ENCODE measurements at places on chromosomes 6 and 20.
A peak's percentile ranks its signal among the peaks of the same experiment; 100 is the strongest.

- no peak for DNase-seq
Observed at GRCh38 chr6:48511378-48511777, 400.4 kb upstream of the PTCHD4 start.

GRCh38 chr6:62775427-62776022 is 435.7 kb upstream of the FKBP1C start:
- peak; percentile 43 for DNase-seq

- peak; percentile 6 for DNase-seq
Observed at GRCh38 chr6:105317607-105318533, 85.0 kb downstream of the PREP start.

DNA sequence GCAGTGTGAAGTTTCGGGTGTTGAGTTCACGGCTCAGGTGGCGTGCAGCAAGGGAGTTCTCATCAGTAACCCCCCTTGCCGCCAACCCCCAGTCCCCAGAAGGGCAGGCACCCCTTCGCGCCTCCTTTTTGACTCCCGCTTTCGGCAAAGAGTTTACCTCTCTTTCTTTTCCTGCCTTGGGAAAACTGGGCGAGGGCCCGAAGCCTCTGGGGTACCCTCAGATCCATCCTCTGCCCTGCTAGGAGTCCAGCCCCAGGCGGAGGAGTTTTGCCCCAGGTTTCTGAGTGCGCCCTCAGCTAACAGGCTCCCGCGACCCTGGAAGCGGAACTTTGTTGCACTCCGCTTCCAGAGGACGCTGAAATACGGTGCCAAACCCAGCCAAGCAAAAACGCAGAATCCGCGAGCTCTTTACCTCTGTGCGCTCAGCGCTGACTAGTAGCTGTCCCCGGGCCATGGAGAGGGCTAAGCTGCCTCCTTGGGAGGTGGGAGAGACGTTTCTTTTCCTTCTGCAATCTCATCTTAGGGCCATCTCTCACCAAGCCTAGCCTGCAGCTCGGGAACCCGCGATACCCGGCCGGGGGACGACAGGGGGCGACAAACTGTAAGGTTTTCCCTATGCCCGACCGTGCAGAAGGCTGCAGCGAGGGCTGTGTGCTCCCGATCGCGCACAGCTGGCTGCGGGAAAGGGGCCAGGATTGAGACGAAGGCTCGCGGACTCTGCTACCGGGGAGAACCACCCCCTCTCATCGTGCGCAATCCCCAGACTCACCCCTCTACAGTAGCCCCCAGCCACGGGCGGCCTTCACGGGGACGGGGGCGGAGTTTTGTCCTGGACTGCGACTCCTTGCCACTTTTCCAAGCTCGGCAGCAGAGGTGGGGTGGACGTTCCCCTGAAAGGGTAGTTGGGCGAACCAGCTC is 2.7 kb upstream of the PAX1 start:
- peak; percentile 37 for DNase-seq

- DNase-seq = peak; percentile 54
Observed at GRCh38 chr6:117544716-117545115, 57.6 kb downstream of the GOPC start.
